WTC11 (cell line): ENCODE measurements at places on chromosomes 6 and 20.

DNA sequence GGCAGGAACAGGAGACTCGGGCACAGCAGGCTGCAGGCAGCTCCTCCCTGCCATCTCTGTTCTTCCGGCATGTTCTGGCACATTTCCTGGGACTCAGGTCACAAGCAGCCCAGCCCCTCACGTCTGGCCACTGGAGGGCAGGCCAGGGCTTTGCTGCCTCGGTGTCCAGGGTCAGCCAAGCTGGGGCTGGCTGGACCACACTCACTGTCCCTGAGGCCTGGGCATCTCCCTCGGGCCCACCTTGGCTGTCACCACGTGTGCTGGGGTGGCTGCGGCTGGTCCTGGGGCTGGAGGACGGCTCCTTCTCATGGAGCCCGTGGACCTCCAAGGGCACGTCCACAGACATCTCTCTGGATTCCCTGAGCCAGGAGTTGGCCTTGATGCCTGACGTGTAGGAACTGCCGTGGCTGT, 18.5 kb downstream of the FRMD1 start:
- peak; percentile 65 for DNase-seq

DNA sequence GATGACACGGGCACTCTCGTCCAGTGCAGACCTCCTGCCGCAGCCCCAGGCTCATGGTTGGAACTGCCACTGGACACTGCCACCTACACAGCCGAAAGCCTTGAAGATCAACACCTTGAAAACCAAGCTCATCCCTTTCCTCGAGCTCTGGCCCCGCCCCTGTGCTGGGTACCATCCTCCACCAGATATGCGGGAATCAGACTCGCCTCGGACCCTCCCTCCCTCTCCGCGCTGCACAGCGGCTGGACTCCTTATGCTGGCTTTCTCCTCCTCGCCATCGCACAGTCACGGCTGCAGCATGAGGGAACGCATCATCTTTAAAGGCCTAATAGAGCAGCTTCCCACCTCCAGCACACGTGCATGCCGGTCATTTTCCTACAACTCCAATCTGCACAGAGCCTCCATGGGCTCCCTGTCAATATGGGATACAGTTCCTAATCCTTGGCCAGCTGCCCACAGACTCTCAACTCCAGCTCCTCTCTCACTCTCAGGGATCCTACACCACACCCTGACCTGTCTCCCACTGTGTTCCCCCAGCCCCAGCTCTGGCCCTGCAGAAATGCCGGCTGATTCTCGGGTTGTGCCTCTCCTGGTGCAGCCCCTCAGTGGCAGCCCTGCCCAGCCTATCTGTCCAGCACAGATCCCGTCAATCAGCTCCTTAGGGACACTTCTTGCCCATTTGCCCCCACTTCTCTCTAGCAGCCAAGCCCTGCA, 23.2 kb downstream of the TXNDC5 start:
- no peak for DNase-seq

DNA sequence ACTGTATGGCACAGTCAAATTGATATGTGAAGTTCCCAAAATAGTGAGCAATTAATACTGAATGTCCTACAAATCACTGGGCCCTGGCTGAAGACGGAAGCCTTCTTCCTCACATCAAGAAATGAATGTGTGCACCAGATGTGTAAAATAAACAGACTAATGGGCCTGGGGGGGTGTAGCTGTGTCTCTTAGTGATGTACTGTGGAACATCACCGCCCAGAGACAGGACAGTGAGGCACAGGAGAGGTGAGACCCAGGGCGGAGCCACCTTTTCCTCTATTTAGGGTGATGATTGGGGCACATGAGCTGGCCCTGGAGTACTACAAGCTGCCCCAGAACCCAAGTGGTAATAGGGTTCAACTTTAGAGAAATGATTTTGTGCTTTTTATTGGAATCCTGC, 368.5 kb upstream of the ARID1B start:
- DNase-seq: no peak

GRCh38 chr6:114714836-114715507, 372.1 kb upstream of the HS3ST5 start:
- DNase-seq: no peak

DNA sequence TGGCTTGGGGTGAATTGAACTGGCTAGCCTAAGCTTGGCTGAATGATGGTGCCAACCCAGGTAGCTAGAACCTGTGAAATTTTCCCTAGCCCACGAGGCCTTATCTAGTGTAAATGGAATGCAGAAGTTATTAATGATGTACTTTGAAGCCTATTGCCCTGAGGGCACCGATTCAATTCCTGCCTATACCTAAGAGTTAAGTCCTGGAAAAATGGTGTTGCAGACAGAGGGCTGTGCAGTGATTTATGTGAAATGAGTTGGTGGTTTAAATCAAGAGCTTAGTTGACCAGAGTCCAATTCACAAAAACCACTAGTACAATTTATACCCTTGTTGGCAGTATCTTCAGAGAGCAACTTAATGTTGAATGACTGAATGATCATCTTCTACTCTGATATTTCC, 373.8 kb upstream of the JAG1 start:
- DNase-seq: no peak

GRCh38 chr6:10431423-10432164, 16.7 kb upstream of the TFAP2A start:
- no peak for DNase-seq

GRCh38 chr6:150637266-150637665, 37.6 kb downstream of the PLEKHG1 start:
- no peak for DNase-seq

- no peak for DNase-seq
Measured at GRCh38 chr6:66568271-66568670, 861.2 kb upstream of the EYS start.

GRCh38 chr20:49672096-49672664, 41.5 kb downstream of the B4GALT5 start:
- no peak for DNase-seq

DNA sequence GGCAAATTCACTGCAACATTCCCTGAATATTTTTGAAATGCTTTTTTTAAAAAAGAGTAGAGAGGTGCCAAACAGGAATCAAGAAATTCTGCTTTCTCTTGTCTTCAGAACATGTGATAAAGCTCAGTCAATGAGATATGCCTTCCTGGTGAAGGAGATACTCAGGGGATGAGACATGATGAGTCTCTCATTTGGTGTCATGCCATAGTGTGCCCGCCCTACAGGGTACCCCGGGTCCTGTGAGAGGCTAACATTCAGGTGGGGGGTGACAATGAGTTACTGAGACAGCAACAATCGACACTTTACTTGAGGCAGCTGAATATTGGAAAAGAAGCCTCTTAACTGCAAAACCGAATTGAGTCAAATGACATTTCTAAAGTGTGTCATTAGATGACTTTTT, 6.7 kb downstream of the CCR6 start:
- no peak for DNase-seq

DNA sequence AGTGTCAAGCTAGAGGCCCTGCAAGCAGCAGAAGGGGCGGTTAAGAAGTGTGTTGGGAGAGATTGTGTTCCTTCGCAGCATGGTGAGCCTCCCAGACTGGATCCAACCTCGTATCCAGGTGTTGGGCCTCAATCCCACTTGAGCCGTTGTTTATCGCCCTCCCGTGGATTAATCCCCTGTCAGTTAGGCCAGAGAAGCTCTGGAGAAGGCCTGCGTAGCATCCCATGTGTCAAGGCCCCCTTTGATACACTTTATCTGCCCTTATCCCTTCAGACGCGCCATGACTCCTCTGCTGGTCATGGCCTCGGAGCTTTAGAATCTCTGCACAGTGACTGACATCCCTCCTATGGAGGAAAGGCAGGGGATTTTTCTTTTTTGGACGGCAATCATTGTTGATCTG, 181.0 kb downstream of the ZFP64 start:
- peak; percentile 23 for DNase-seq

GRCh38 chr6:139708337-139709199, 334.1 kb upstream of the CITED2 start:
- no peak for DNase-seq

GRCh38 chr6:5085648-5086293, 630 bp downstream of the PPP1R3G start:
- peak; percentile 63 for DNase-seq

DNA sequence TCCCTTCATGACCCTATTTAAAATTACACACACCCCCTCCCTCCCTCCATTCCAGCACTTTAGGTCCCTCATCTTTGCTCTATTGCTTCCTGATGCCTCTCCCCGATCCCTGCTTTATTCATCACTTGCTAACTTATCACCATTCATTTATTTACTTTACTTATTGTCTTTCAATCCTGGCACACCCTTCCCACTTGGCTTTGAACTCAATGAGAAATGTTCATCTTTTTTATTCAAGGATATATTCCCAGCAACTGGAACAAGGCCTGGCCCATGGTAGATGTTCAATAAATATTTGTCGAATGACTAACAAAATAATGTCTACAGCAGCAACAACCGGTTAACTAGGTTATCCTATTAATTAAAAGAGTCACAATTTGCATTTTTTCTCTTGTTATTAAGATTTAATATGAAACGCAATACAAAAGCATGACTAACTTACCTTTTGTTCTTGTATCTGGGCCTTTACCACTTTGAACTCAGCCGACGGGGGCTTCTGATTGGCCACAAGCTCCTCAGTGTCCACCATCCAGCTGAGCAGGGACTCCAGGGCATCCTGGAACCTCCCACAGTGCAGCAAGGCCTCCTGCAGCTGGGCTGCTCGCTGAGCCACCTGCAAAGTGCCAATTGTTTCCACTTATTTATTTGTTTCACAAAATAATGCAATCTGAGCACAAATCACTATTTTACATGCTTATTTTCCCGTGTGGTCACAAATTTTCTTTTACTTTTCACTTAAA, 107.8 kb downstream of the DST start:
- DNase-seq: peak; percentile 32

DNA sequence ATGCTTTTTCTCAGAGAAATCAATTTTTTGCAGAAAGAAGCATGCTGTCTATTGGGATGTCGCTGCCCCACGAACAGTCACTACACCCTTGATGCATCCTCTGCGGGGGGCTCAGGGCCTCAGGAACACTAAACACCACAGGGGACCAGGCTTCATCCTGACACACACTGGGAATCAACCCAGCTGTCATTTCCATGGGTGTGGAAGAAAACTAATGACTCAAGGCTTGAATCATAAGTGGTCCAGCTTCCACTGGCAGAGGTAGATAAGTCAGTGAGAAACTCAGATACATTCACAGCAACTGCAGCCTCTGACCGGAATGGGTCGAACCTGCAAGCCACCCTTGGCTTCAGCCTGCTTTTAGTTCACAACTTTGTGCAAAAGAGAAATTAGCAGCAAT, 81.3 kb upstream of the SPTLC3 start:
- DNase-seq: no peak

GRCh38 chr6:8657522-8657921, 222.2 kb upstream of the SLC35B3 start:
- DNase-seq: no peak

DNA sequence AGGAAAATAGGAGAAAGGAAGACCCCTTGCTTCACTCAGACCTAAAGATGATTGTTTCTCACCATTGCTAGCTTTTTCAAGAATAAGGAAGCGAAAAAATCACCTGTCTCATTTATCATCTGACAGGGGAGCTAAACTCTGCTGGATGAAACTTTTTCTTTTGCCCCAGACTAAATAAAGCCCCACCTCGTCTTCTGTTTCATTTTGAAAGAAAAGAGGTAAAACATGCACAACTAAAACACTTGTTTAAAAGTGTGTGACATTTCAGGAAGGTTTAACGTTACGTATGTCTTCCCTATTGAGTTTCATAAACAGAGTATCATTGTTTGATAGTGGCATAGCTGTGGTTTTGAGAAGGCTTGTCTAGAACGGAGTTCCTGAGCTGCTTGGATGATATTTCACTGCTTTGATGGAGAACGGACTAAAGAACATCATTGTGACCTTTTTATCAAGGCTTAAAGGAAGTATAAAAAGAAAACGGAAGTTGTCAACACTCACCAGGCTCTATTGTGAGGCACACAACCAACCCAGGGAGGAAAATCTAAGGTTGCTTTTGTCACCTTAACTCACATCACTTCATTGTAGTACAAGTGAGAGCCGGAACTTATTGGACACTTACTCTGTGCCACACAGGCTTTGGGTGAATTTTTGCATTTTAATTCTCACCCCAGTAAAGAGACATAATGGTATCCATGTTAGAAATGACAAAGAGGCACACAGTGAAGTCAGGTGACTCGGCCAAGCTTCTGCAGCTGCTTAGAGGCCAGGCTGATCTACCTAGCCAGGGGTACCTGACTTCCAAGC, 29.5 kb downstream of the TSHZ2 start:
- no peak for DNase-seq

DNA sequence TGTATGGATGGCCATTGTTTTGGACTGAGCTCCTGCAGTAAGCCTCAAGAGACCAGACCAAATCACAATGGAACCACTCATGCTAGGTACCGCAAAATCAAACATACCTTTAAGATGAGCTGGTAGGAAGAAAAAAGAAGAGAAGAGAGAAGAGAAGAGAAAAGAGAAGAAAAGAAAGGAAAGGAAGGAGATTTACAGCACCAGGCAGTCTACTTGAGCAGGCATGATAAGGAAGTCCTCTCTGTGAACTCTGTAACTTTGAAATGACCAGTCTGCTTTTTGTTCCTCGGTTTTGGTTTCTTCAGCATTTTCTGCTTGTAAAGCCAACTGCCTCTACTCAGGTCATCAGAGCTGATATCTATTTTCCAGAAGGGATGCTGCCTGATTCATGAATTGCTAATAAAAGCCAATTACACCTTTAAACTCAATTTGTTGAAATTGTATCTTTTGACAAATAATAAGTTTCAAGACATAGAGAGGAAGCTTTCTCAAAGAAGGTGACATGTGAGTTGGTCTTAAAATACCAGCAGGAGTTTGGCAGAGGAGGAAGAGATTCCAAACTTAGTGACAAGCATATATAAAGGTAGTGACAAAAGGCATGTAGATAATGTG, 134.3 kb downstream of the UNC5CL start:
- DNase-seq: no peak

DNA sequence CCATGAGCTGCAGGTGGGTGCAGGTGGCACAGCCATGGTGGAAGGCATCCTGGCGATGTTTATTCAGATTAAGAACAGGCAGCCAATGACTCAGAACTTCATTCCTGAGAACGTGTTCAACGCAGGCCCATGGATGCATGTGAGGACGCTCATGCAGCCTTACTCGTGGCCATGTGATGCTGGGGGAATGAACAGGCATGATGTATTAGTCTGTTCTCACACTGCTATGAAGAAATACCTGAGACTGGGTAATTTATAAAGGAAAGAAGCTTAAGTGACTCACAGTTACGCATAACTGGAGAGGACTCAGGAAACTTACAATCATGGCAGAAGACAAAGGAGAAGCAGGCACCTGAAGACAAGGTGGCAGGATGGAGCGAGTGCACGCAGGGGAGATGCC, 146.6 kb downstream of the RNASET2 start:
- DNase-seq: no peak

DNA sequence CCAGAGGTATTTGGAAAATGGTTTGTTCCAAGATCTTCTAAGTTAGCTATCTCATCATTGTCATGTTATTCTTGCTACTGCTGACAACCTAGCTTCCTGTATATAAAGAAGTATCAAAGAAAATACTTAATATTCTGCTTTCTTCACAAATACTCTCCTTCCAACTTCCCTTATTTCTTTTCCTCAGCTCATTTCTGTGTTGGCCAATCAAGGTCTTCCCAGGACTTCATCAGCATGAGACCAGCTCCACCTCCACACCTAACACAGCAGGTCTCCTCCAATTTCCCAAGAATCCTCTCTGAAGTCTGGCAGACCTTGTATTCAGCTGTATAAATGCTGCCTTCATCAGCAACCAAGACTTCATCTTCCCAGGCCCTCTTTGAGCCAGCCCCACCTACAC, 538.6 kb upstream of the JARID2 start:
- DNase-seq: no peak

- no peak for DNase-seq
Measured at GRCh38 chr6:116547358-116547757, 1.9 kb upstream of the TRAPPC3L start.
